ENCODE measurements at places on chromosomes 2 and 18.

DNA sequence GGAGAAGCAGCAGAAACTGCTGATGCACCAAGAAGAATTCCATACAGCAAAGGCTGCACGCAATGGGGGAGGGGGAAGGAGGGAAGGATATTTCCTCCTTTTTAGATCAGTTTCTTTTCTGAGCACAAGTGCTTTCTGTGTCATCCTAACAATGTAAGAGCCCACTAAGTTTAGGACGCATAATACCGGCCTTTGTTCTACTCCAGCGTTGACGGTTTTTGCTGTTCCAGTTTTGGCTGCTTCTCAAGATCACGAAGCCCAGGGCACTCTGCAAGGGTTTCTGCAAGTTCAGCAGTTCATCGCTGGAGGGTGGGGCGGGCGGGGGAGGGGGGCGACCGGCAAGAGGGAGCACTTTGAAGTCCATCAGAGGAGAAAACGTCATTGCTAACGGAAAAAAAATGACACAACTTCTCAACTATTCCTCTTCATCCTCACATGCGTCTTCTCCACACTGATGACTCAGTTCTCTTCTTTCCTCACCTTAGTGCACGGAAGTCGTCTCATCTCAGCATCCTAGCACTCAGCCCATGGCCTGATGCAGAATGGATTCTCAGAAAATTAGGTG lies 8.7 kb downstream of the FAM178B start:
- DNase-seq: no peak

DNA sequence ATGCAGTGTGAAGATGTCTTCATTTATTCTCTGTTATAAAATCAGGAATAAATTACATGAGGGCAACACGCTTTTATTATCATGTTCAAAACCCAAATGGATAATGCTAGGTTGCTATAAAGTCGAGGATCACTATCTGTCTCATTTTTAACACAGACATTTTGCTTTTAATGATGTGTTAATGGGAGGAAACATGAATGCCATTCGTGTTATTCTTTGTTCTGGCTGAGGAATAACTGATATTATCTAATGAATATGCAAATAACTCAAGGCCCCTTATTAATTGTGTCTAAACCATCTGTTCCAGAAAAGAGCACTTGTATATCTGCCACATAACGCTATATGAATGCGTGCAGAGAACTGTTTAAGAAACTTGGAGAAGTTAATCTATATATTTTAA lies 576.1 kb downstream of the DCDC2C start:
- DNase-seq: no peak

DNA sequence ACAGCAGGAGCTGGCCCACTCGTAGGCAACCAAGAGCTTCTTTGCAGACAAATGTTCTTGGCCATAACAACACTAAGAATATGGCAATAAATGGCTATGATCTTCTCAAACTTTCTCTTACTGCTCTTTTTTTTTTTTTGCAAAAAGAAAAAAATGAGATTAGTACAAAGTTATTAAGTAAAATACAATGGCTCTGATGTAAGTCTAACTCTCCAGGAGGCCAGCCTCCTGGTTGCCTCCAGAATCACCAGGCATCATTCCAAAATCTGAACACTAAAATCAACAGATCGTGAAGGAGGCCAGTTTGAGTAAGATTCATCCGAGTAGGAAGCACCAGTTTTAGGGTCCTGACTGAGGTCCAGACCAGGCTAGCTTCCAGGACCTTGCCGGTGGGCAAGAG lies 20.8 kb upstream of the FIGN start:
- no peak for DNase-seq

GRCh38 chr18:5817816-5818215 lies 77.5 kb downstream of the TMEM200C start:
- no peak for DNase-seq

DNA sequence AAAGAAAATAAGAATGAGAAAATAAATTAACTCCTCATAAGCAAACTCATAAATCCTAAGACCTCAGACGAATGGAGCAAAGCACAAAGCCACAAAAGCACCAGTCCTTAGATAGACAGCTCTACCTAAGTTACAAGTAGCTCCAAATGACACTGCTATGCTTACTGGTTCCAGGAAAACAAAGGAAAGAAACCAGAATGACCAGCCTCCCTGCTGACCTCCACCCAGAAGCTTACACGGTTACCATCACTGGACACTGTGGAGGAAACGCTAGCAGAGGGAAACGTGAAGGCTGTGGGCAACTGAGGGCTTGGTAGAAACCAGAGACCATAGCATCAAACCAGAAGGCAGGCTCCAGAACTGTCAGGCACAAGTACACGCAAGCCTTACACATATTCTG lies 67.8 kb downstream of the STK39 start:
- DNase-seq: no peak

DNA sequence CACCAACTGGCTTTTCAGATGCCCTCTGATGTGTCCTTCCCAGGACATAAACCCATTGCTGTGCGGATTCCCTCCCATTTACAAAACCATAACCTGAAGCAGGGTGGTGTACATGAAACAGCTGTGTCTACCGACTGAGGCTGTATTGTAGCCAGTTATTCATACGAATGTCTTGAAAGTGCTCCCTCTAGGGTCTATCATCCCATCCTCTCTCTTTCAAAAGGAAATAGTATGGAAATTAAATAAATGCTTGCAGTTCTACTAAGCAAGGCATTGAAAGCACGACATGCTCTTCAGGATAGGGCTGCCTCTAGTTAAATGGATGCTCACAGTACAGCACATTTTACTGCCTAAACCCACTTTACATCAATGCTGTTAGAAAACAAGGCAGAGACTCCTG lies 112.2 kb upstream of the PXDN start:
- DNase-seq: no peak

- no peak for DNase-seq
These were observed 125.8 kb upstream of the COPS8 start for GRCh38 chr2:236959876-236960275.

DNA sequence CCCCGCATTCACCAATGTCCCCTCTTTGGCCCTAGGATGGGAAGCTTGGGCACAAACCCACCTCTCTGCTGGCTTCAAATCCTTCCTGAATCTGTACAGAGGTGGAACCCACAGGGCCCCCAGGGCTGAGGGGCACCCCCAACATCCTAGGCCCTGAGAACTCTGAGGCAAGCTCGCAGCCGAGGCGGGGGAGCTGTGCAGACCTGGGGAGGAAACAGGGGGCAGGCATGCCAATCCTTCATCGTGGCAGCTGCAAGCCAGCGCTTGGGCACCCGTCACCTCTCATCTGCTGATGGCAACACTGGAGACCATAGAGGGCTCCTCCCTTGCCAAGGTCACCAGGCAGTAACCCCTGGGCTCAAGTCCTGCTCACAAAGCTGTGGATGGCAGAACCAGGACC lies 10.8 kb downstream of the ECEL1 start:
- no peak for DNase-seq

GRCh38 chr2:20190170-20190569 lies 34.8 kb downstream of the SDC1 start:
- DNase-seq: no peak

DNA sequence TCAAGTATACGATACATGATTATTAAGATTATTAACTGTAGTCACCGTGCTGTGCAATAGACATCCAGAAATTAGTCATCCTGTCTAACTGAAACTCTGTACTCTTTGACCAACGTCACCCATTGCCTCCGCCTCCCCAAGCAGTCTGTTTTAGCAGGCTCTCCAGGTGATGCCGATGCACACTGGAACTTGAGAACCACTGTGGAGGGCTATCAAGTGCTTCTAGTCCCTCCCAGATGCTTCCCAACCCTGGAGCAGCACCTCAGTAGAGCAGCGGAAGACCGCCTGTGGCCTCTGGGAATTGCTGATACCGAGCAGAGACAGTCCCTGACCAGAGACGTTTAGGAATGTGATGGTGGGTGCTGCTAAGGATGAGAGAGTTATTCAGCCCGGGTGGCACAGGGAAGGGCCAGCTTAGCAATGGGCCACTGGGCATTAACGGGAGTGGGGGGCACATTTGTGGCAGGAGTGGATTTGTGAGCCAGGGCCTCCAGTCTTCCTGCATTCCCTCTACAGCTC lies 50.7 kb downstream of the LIPG start:
- no peak for DNase-seq

- DNase-seq: no peak
These were observed 25.2 kb downstream of the PDIA6 start for GRCh38 chr2:10787176-10787968.

DNA sequence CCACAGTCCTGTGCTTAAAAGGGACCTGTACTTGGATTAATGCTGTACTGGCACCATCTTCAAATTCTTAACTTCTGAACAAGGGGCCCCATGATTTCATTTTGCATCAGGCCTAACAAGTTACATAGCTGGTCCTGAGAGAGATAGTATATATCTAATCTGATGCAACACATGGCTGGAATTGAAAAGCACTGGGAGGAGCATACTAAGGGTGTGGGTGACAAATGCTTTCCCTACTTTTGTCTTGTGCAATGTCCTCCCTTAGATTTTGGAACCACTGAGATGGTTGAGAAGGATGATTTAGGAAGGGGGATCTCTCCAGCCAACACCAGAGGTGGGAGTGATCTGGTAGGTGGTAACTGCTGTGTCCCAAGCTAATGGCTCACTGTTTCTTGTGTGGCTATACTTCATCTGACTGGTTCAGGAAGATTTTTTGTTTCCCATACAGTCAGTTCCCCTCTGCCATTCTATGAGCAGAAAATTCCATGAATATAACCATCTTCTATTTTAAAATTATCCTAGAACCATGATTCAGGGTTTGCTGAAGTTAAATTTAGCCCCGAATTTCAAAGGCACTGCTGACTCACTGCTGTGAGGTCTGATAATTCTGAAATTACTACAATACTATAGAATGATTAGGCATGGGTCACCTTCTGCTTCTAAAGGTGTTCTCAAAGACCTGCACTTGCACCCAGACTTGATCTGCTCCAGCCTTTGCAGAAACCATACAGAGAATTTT lies 108.3 kb upstream of the NCKAP5 start:
- no peak for DNase-seq

DNA sequence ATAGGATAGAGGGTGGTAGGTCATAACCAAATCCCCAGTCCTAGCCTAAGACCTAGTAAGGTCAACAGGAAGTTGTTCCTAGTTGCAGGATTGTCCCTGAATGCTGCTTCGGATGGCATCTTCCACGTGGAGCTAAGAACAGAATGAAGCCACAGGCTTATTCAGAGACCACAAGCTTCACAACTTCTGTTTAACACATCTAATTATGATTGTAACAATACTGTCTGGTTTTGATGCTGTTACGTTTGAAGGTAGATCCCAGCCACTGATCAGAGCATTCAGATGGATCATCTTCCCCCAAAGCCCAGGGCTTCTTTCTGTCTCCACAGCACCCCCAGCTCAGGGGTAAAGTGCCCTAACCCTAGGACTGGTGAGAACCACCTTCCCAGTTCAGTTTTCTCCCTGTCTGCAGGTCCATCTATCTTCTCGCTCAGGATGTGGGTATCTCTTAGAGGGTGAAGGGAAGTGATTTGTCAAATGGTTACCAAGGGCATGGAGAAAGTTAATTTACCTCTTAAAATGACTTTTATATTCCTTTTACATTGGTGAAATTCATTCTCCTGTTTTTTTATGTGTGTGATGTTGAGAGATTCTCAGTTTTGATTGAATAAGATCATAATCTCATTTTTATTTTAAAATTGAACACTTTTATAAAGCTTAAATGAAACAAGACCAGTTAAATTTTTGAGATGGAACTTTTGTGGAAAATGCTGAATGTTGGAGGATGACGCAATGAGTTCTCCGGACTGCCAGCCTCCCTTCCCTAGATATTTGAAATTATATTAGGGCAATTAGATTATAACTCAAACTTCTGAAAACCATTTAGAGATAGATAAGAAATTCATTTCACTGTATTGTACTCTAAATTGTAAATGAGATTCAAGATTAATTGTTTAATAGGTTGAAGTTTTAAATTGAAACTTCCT lies 66.5 kb downstream of the RHBDD1 start:
- DNase-seq: no peak
